Erythroblast (primary cell): ENCODE measurements at places on chromosomes 7 and 10.

- DNase-seq: peak; percentile 53
These were observed 10.8 kb upstream of the JCAD start for GRCh38 chr10:30070001-30070685.

GRCh38 chr10:50653142-50653541, 29.4 kb upstream of the SGMS1 start:
- peak; percentile 29 for DNase-seq

DNA sequence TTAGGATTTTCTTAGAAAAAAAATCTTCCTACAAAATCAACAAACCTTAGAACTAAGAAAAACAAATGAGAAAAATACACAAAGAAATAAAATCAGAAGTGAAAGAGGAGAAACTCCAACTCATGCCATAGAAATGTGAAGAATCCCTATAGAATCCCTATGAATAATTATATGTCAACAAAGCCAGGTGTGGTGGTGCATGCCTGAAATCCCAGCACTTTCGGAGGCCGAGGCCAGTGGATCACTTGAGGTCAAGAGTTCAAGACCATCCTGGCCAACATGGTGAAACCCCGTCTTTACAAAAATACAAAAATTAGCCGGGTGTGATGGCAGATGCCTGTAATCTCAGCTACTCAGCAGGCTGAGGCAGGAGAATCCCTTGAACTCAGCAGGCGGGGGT, 27.1 kb downstream of the ACSM6 start:
- DNase-seq: no peak

GRCh38 chr10:61990761-61991135, 89.2 kb downstream of the ARID5B start:
- no peak for DNase-seq

- DNase-seq: no peak
These were observed 153.3 kb downstream of the ZMYND11 start for GRCh38 chr10:288316-289200.

- no peak for DNase-seq
These were observed 128.8 kb upstream of the GPR26 start for GRCh38 chr10:123537188-123537961.

DNA sequence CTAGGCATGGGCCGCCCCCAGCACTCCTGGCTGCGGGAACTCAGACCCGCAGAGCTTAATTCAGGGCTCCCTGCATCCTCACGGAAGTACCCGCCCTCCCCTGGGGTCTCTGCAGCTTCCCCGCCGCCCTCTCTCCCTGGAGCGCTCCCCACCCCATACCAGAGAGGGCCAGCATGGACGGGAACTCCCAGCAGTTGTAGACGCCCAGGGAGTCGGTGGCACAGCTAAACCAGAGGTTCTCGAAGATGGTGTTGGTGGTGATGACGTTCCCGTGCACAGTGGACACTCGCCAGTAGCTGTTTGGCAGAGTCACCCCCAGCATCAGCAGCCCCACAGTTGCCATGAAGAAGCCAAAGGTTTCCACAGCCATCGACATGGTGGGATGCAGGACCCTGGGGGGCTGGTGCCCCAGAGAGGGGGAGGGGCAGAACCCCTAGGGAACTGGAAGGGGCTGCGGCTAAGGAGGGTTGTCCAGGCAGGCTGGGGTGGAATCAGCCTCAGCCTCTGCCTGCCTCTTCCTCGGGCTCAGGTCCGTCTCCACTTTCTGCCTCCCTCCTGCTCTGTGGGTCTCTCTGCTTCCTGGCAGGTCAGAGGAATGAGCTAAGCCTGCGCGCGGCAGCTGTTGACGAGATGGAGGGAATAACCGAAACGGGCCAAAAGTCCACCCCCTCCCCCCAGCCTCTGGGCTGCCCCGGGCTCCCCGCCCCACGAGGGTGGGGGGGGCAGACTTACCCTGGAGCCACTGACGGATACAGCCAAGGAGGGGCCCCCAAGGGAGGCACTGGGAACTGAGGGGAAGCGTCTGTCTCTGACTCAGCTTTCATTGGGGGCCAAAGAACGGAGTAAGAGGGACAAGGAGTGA, at the start of gene CLDN15:
Gene CLDN15, minus strand, starts transcription at position 597 of the 862 bp plus-strand sequence. Its CDS starts 221 bp downstream, at position 376.
- peak; percentile 76 for DNase-seq

DNA sequence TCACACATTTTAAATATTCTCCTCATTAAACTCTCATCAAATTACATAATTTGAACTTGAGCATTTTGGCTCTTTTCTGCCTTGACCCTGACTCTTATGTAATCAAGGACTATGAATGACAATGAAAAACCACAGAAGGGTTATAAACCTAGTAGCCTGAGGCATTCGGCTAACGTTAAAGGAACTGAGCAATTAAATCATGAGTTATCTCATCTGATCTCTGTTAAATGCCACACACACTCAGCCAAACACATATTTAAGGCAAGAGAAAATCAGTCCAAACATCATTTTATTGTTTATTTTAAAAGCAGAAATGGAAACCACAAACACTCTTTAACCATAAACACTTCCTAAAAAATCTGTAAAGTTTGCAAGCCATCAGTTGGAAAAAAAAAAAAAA, 204.3 kb downstream of the DGKI start:
- DNase-seq: no peak

DNA sequence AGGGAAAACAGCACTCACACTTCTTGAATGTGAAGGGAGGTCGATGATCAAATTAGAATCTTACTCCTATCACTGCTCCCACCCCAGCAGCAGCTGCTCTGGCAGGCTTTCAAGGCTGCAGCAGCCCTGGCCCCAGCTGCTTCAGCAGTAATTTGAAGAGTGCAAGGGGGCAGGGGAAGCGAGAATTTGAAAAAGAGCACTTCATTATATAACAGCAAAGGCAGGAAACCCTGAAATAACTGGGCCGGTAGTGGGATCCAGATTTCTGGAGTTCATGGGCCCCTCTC, 44.9 kb downstream of the MYPN start:
- peak; percentile 14 for DNase-seq

DNA sequence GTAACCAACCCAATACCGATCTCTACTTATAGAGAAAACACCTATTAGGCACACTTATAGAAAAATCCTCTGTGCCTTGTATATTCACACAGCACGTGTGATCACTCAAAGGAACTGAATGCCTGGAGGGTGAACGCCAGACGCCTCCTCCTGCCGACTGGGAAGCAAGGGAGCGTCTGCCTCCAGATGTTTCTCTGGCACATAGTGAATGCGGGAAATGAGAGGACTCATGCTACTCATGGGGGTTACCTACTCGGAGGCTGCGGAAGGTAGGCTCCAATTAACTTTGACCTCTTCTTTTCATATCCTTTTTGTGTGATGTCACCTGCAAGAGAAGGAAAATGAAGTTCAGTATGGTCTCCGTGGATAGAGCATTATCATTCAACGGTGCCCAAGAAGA, 203.3 kb downstream of the DIP2C start:
- DNase-seq: no peak

DNA sequence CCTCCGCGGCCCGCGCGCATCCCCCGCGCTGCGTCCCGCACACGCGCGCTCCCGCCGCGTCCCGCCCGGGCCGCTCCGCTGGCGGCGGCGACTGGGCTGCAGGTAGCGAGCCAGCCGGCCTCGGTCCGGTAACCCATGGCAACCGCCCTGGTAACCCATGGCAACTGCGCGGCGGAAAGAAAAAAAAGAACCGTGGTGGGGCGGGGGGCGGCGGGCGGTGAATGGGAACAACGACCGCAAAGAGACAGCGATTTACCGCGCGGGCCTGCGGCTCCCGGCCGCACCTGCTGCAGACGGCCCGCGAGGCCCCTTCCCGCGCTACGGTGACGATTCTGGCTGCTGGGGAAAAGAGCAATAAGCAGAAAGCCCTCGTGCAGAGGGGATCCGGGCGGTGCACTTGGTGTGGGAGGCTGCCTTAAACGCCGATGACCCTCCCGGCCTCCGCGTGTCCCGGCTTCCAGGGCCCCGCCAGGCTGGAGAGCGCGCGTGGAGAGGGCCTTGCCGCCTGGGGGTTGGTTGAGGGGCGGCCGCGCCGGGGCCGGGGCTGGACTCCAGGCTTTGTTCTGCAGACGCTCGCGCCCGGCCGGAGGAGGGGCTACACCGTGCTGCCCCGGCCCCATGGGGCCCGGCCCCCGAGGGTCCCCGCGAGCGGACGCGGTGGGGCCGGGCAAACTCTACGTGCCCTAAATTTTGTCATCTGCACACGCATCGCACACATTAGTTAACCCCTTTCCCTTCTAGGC, 84.7 kb downstream of the SNX10 start:
- peak; percentile 64 for DNase-seq

DNA sequence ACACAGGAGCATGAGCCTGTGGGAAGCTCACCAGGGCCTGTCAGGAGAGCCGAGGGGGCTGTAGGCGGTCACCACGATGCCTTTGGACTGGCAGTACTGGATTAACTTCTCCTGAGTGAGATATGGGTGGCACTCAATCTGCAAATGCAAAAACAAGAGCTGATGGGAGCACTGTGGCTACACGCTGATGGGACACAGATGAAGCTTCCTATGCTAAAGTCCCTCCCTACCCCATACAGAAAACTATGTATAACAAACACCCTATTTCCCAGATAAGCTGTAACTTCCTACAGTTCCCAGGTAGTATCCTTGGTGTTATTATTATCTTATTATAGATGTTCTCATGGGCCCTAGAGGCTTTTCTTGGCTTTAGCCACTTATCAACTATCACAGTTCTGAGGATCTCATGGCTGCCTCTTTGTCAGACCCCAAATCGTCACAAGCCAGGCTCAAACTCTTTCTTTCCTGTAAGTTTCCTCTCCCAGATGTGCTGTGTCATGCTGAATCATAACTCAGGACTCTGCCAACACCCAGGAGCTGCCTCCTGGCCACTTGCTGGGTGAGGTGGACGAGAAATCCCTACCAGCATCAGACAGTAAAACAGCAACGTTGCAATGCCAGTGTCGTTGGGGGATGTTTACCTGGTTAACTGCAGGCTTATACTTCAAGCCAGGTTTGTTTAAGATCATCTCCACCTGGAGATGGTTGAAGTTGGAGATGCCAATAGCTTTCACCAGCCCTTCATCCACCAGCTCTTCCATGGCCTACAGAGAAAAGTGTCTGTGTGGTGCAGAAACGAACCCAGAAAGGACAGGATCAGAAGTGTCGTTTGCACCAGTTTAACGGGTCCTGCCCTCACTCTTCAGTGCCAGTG, 10.3 kb downstream of the AKR1B1 start:
- peak; percentile 79 for DNase-seq

- DNase-seq: no peak
These were observed 23.3 kb upstream of the INPP5F start for GRCh38 chr10:119702583-119702982.
